ENCODE measurements at places on chromosomes 11 and 22. TPM values are rescaled to one million over a fixed set of nuclear protein-coding genes. Genes with fewer than 3 reads are reported as not detected.

Gene SLC35F2
- total RNA-seq = 41.9 TPM

Gene ANO9
- total RNA-seq = 0.96 TPM

Gene OR4S1
- total RNA-seq = not detected

Gene SHANK3
- 3.9 TPM for total RNA-seq

Gene NCF4
- not detected for total RNA-seq

Gene PIWIL4
- 0.19 TPM for total RNA-seq

Gene JAML
- not detected for total RNA-seq

Gene FAM180B
- total RNA-seq = not detected

Gene STX3
- 31.5 TPM for total RNA-seq

Gene UBQLNL
- total RNA-seq = not detected

Gene RFPL3
- total RNA-seq = not detected

Gene GUCY1A2
- 0.01 TPM for total RNA-seq

Gene PKNOX2
- total RNA-seq = not detected

Gene GAB4
- total RNA-seq = not detected
